T-helper 1 cell treated with Interleukin-12 subunit alpha and Interleukin-12 subunit beta and Interleukin-4 antibody, amounts not matched to agents 30 ng/mL and 1 ng/mL, for 36 hours (primary cell): ENCODE measurements at places on chromosomes 3 and 15. TPM values are rescaled to one million over a fixed set of nuclear protein-coding genes. Genes with fewer than 3 reads are reported as not detected.

Gene SNURF
- total RNA-seq = 11.9 and 13.8 TPM in 2 replicates

Gene TMC3
- not detected in 2 replicates for total RNA-seq

Gene FAM174B
- total RNA-seq = 3.1 and 4.8 TPM in 2 replicates

Gene TMEM207
- total RNA-seq = not detected in 2 replicates
